ENCODE measurements at places on chromosomes 12 and 14.

DNA sequence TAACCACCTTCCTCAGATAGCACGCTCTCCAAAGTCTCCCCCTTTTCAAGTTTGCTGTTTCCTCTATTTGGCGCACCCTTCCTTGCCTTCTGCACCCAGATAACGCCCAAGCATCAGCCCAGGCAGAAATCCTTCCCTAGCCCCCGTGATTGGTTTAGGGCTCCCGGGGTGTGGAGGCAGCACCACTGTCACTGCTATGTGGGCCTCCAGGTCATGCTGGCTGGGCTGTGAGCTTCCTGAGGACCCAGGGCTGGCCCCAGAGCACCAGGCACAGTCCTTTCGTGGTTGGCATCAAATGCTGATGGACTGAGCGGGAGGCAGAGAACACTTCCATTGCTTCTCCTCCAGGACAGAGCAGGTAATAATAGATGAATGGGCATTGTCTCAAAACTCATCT, 311.4 kb downstream of the BCL11B start:
- no peak for DNase-seq

DNA sequence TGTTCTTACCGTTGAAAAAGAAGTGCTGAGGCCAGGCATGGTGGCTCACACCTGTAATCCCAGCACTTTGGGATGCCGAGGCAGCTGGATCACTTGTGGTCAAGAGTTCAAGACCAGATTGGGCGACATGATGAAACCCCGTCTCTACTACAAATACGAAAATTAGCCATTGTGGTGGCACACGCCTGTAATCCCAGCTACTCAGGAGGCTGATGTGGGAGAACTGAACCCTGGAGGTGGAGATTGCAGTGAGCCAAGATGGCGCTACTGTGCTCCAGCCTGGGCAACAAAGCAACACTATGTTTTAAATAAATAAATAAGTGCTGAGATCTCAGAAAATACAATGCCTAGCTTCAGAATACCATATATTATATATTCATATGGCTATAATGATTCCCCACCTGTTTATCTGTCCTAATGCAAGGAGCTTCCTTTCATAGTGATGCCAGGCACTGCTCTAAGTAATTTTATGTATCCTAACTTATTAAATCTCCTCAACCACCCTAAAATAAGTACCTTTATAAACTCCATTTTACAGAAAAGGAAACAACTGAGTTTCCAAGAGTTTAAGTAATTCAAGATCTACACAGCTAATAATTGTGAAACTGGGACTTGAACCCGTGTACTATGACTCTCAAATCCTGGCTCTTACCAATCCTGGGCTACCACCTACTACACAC, 7.3 kb downstream of the PHLDA1 start:
- DNase-seq, result no peak

DNA sequence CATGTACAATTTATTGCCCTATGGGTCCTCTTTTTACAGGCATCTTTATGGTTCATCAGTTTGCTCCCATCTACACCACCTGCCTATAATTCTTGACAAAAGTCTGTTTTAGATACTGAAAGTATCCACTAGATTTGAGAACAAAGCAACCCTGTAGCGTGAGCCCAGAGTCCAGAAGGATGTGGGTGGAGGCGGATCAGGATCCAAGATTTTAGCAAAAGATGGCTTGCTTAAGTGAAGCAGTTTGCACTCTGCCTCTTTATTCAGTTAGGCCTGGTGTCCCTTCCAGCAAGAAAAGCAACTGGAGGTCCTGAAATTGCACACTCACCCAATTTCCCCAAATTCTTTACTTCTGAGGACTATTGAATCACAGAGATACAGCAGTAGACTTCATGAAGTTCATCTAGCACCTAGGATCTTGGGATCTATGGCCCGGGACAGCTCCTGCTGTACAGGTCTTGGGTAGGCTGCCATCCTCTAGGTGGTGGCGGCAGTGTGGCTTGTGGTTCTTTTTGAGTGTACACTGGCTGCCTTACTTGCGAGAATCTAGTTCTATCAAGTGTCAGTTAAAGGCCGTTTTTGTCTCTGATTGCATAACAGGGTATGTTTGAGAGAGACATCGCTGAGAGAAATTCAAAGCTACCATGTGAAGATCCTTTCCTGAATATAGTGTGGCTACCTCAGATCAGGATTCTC, 873.2 kb downstream of the NRXN3 start:
- DNase-seq, result no peak

DNA sequence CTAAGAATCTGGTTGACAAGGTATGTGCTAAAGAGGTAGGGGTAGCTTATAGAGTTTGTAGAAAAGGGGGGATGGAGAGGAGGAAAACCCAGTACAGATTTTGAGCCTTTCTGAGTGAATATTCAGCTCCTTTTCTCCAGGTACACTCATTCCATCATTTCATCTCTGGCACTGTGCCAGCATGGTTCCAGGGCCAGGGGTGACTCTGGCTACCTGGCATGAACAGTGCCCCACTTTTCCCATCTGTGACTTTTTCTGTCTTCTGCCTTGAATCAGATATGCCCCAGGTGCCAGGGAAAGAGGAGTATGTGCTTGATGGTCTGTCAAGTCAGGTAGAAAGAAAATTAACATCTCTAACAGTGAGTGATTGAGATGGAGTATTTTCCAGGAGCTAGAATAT, 175.7 kb downstream of the CACNA1C start:
- DNase-seq, result no peak

GRCh38 chr12:102675672-102676071, 195.3 kb upstream of the IGF1 start:
- DNase-seq, result no peak

- DNase-seq, result no peak
Observed at GRCh38 chr12:1880153-1880845, 38.2 kb downstream of the CACNA2D4 start.

DNA sequence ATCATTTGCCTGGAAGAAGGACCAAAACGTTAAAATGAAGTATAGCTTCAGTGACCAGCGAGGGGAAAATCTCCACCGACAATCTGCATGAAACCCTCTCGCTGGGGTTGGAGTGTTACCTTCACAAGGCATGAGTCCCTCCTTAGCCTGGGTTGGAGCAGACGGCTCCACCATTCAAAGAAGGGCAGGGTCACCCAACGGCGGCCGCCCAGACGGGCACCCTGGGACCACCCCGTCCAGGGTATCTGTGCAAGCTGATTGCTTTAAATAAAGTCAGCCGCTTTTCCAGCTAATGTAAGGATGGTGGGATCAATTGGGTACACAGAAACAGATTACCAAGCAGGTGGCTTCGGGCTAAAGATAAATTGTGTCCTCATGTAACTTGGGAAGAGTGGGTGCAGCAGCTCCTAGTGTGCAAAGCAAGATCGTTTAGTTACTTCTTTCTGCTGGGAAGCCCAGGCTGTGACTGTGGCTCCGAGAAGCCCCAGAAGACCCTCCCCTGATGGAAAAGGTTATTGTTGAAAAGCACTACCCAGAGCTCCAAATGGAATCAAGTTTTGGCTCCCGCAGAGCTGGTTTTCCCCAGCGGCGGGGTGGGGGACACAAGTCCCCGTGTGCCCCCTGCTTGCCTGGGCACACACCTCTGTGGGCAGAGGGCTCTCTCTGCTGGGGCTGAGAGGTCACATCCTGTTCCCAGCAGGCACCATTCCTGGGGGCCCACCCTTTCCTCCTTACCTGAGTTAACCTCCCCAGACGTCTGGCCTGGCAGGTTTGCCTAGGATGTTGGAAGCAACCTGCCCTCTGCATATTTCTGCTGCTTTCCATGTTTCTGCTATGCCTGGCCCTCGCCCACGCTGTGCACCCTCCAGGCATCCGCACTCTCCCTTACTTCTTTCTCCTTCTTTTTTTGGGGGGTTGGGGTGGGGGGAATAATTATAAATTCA, 318.6 kb upstream of the DIO3 start:
- DNase-seq, result no peak

DNA sequence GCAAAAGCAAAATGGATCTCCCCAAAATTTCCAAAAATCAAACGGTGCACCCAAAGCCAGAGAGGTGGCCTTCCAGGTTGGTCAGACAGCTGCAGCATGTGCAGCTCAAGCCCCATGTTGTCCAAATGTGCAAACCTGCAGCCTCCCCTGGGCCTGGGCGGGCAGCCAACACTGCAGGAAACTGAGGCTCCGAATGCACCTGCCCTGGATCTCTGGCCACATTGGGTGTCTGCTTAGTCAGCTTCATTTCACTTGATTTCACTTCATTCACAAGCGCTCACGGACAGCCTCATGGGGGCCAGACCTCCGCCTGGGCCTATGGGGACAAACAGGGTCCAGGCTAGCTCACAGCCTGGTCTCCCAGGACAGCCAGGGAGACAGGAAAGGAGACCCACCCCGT, 59.8 kb downstream of the BCL11B start:
- no peak for DNase-seq

DNA sequence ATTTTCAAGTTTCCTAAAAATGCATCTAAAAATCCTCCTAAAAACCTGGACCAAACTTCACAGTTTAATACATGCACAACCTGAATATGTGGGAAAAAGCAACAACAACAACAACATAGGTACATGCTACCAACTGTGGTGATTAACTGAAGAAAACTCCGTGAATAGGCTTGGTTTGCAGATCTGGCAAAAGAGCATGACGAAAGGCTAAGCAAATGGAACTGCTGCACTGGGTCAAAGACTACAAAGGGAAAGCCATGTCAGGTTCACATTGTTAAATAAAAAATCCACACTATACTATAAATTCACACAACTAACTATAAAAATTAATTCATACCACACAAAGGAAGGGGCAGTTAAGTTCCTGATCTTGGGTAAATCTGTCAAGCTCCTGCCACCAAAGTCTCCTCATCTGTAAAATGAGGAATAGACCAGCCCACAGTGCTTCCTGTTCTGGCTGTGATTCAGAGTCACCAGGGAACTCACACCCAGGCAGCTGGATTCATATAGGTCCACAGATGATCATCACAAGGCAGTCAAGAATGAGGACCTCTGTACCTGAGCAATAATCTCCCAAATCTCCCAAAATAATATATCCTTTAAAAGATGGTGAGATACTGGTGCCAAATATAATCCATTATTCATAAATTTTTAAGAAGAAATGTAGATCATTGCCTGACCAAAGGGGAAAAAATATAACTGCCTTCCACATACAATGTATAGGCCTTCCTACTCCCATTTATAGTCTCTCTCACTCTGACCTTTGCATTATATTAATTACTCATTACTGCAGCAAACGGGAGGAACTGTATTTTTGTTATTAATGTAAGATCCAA, 7.0 kb downstream of the CORO1C start:
- peak; percentile 67 for DNase-seq

DNA sequence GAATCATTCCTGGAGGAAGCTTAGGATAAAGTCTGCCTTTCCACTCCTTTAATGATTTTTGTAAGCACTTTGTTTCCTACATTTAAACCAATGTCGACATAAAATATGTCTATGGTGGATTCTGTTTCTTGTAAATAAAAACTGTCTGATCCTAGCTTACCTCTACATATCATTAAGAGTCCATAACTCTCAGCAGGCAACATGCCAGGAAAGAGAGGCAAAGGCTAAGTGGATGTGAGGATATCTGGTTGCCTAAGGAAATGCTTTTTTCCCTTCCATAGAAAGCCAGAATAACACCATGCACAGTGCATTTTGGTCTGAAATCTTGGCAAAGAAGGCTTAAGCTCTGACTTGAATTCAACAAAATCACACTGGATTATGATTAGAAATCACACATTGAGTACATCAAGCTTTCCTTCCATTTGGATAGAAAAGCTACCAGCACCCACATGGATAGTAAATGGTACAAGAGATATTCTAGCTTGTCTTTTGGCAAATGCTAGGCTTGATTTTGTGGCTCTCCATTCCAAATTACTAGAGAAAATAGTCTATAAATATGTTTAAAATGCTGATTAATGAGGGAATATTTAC, 57.0 kb upstream of the CNTN1 start:
- DNase-seq, result no peak

DNA sequence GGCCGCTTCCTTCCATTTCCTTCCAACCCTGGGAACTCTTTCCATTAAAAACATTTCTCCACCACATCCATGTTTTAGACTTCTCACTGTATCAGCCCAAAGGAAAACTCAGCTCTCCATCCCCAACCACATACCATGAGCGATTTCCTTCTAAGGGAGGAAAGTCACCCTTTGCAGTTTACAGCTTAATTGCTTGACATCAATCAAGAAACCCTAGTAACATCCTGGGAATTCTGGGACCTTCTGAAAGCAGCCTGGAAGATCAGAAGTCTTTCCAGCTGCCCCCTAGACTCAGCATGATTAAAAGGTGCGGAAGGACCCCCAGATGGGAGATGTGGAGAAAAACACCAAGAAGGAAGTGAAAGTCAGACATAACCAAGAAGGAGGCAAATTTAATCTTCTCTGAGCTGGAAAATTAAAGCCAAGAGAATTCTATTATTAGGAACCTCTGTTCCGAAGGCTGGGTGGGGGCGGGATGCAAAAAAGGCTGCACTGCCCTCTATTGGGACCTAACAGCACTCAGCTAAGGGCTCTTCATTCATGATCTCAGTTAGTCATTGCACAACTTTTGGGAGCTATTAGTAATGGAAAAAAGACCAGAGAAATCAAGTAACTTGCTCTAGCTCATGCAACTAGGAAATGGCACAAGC, 73.3 kb upstream of the PLXNC1 start:
- DNase-seq, result peak; percentile 7

Data from activated CD4-positive, alpha-beta T cell treated with anti-CD3 and anti-CD28 coated beads, Interleukin-2, Interleukin-6, amounts not matched to agents 100 ng/mL and 50 ng/mL, durations not matched to agents 16 hours and 8 hours (primary cell).